ENCODE measurements at places on chromosomes 12 and 14. TPM values are rescaled to one million over a fixed set of nuclear protein-coding genes. Genes with fewer than 3 reads are reported as not detected.

Gene AKAP5
- total RNA-seq, result 37.5 TPM

Gene PRICKLE1
- total RNA-seq, result 8.6 TPM

Gene IL22
- total RNA-seq, result not detected

Gene WNT1
- total RNA-seq, result not detected

Gene RNF212B
- not detected for total RNA-seq

Gene KRT7
- total RNA-seq, result not detected

Gene TAS2R42
- total RNA-seq, result not detected

Gene HCAR1
- 0.41 TPM for total RNA-seq

Gene RAPGEF3
- 7.7 TPM for total RNA-seq

Gene MSI1
- 6.9 TPM for total RNA-seq

Gene CRY1
- total RNA-seq, result 41.2 TPM

Gene NUMB
- 13.5 TPM for total RNA-seq

Gene OAS2
- total RNA-seq, result 0.82 TPM

Gene GLIPR1L1
- total RNA-seq, result under 0.01 TPM

Gene RTL1
- total RNA-seq, result not detected

Gene DACT1
- 203 TPM for total RNA-seq

Gene ASB2
- under 0.01 TPM for total RNA-seq

Gene SLC17A8
- total RNA-seq, result 11.0 TPM

Gene PMEL
- not detected for total RNA-seq

Gene NOXRED1
- 1.2 TPM for total RNA-seq

Gene CTDSP2
- total RNA-seq, result 14.7 TPM

Gene CDK4
- total RNA-seq, result 51.4 TPM

Gene ADAM20
- 1.6 TPM for total RNA-seq

Gene MYL2
- total RNA-seq, result not detected

Gene TUNAR
- total RNA-seq, result 7.3 TPM

Gene SLC25A47
- total RNA-seq, result not detected

Gene KRT6A
- total RNA-seq, result not detected

Gene PLA2G1B
- total RNA-seq, result not detected

Gene TEX52
- not detected for total RNA-seq

Gene FOXA1
- not detected for total RNA-seq

Data from frontal cortex (tissue), 4 donors.